ENCODE measurements at places on chromosomes 11 and 22.

DNA sequence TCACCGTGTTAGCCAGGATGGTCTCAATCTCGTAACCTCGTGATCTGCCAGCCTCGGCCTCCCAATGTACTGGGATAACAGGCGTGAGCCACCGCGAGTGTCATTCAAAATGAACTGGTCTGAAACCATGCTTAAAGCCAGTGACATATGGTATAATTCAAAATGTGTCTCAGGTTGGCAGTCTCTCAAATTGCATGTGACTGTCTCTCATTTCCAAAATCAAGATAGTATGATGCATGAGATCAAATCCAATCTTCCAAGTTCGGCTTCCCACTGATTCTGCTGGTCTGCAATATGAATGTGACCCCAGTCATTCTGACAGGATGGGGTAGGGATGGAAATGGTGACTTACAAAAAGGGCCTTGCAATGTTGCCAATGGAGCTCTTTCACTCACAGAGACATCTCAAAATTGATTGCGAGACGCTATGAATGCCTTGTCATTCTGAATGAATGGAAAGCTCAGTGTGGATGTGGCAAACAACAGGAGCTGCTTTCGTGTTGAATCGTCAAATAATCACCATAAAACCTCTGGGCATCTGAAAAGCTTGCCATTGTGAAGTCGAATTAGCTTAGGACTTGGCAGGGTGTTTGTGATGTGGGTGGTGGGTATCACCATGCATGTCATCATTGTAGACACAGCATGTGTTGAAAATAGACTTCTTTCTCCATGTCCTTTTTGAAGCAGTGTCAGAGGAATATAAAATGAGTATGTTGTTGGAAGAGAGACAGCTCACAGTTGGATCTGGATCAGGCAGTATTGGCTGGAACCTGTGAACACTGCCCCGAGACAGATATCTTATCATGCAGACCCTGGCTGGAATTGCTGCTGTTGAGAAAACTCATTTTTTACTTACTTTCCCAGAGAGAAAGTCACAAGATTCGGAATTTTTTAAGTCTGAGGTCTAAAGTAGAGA is 12.2 kb downstream of the SLN start:
- no peak for DNase-seq

- DNase-seq: no peak
Observed at GRCh38 chr11:124748481-124749343, 3.3 kb downstream of the VSIG2 start.

DNA sequence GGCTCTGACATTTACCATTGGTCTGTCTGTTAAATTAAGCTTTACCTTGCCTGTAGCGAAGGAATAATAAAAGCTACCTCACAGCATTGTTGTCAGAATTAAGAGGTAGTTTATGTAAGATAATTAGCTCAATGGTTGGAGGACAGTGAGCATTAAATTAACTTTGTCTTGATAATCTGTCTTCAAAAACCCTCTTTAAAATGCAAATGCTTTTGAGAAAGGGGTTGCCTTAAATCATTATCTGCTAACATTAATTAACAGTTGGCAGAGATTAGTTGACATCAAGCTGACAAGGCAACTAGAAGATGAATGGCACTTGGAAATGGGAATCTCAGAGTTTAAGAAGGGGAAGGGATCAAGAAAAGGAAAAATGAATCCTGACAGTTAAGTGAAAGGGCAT is 761.1 kb upstream of the ARHGAP42 start:
- DNase-seq: no peak

DNA sequence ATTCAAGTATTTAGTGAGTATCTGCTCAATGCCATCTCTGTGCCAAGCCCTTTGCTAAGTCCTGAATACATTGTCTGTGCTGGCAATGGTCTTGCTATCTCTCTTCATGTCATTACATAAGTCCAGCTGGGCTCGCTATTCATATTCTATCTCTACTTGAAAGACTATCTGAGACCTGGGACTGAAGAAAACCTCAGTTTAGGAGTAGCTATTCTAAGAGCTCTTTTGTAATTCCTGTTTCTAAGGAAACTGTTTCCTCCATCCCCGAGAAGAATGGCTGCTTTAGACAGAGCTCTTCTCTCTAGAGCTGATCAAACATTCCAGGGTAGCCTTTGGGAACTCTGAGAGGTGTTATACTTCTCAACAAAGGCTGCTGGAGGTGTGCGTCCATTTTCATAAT is 33.0 kb downstream of the SLC17A6 start:
- no peak for DNase-seq

- no peak for DNase-seq
Observed at GRCh38 chr11:125270711-125271110, 106.2 kb downstream of the PKNOX2 start.

- DNase-seq: no peak
Observed at GRCh38 chr22:43467216-43467940, 55.6 kb downstream of the MPPED1 start.

- DNase-seq: no peak
Observed at GRCh38 chr11:133985981-133986944, 29.5 kb upstream of the IGSF9B start.

All from Peyer's patch (tissue), 4 donors.